T-cell (primary cell): ENCODE measurements at places on chromosomes 16 and 17. TPM values are rescaled to one million over a fixed set of nuclear protein-coding genes. Genes with fewer than 3 reads are reported as not detected.

The CRHR1 gene
- not detected for total RNA-seq

The PITPNM3 gene
- 0.61 TPM for total RNA-seq

The NT5M gene
- total RNA-seq: 3.0 TPM

The CCL13 gene
- total RNA-seq: not detected

The SERPINF2 gene
- 0.86 TPM for total RNA-seq

The CISD3 gene
- 14.2 TPM for total RNA-seq

The ZSCAN10 gene
- total RNA-seq: 0.56 TPM

GRCh38 chr16:2867661-2867986 is 9.7 kb upstream of the PRSS22 start:
- DNase-seq: no peak

GRCh38 chr17:21194703-21195102 is 19.3 kb downstream of the TMEM11 start:
- DNase-seq: no peak

GRCh38 chr17:68505951-68506350 is 6.3 kb upstream of the PRKAR1A start:
- no peak for DNase-seq

- DNase-seq: no peak
These were observed 49.5 kb downstream of the SRCIN1 start for GRCh38 chr17:38556239-38556638.

DNA sequence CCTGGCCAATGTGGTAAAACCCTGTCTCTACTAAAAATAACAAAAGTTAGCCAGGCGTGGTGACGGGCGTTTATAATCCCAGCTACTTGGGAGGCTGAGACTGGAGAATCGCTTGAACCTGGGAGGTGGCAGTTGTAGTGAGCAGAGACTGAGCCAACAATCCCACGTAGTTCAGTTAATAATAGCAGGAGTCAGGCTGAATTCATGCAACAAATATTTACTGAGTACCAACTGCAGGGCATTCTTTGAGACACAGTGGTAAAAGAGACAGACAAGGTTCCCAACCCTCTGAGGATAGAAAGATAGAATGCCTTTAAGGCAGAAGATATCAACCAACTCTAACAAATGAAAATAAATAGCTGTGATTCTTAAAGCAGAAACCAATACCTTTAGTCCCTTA is 39.1 kb downstream of the SPOP start:
- DNase-seq: no peak

DNA sequence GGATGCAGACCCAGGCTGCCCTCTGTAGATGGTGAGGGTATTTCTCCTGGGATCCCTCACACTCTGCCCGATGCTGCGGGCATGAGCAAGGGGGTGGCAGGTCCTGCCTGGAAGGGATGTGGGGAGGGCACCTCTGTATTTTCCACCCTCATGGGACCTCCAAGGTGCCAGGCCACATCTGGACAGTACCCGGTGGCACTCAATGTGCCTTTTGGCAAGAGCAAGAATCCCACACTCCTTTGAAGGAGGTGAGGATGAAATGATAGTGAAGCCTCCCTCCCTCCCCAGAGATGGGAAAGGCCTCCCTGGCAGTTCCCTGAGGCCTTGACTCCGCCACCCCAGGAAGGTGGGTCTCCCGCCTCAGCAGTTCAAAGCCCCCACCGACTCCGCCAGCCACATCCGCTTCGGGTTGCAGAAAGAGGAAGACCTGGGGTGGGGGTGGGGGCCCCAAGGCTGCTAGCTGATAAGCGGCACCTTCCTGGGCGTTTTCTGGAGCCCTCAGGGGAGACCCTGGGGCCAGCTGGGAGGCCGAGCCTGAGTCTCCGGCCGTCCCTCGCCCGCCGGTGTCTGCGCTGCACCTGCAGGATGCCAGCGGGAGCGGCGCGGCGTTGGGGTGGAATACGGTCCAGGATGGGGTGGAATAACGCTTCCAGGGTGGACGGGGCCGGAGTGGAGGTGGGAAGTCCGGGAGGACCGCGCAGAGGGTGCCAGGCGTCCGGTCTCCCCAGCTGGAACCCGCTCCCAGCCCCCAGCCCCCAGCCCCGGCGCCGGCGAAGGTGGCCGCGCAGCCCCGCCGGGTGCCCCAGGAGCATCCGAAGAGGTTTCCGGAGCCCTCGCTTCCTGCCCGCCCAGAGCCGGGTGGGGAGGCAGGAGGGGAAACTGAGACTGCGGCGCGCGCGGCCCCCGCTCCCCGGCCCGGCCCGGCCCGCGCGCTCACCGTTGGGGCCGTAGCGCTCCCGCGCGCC is 718 bp downstream of the ATP2A3 start:
- DNase-seq: peak; percentile 74
